ENCODE measurements at places on chromosomes 2 and 18. TPM values are rescaled to one million over a fixed set of nuclear protein-coding genes. Genes with fewer than 3 reads are reported as not detected.

GRCh38 chr18:14014456-14014855, 99.1 kb upstream of the MC2R start:
- no peaks in the 10 kb centered on the region for H3K4me1 ChIP-seq
- H3K27me3 ChIP-seq: no peaks in the 10 kb centered on the region
- no peak overlapping the region for H3K4me3 ChIP-seq
- no peak overlapping the region for H3K27ac ChIP-seq
- DNase-seq: no peak

ELOA2 gene
- not detected for total RNA-seq

DNA sequence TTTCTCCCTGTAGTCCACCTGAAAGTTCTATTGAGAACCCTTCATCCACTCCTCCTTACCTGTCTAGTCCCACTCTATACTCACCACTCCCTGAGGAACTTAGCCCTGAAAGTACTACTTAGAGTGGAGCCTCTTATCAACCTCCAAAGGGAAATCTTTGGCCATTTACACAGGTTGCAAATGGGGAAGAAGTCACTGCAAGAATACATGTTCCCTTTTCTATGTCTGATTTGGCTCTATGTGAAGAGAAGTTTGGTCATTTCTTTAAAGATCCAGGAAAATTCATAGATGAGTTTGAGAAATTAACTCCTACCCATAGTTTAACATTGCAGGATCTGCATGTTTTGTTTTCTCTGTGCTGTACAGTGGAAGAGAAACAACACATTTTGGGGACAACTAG, 22.9 kb upstream of the MGAT4A start:
- no peaks in the 10 kb centered on the region for H3K27me3 ChIP-seq
- no peak overlapping the region for H3K4me3 ChIP-seq
- DNase-seq: no peak
- no peak overlapping the region for H3K27ac ChIP-seq
- H3K36me3 ChIP-seq: no peaks in the 10 kb centered on the region

CDH20 gene
- not detected for total RNA-seq

TRMT61B gene
- total RNA-seq: 18.4 TPM

- H3K4me1 ChIP-seq: no peaks in the 10 kb centered on the region
- H3K27ac ChIP-seq: no peak overlapping the region
- H3K27me3 ChIP-seq: no peaks in the 10 kb centered on the region
- no peak overlapping the region for H3K4me3 ChIP-seq
- no peaks in the 10 kb centered on the region for H3K36me3 ChIP-seq
- DNase-seq: no peak
Observed at GRCh38 chr18:58458304-58458703, 170.6 kb downstream of the ALPK2 start.

ERFE gene
- total RNA-seq: 0.25 TPM

GRCh38 chr2:191030521-191031154, 16.7 kb upstream of the STAT1 start:
- H3K4me3 ChIP-seq: no peak overlapping the region
- H3K27ac ChIP-seq: no peak overlapping the region
- H3K27me3 ChIP-seq: no peaks in the 10 kb centered on the region
- H3K36me3 ChIP-seq: no peaks in the 10 kb centered on the region
- DNase-seq: no peak
- no peaks in the 10 kb centered on the region for H3K4me1 ChIP-seq

DNA sequence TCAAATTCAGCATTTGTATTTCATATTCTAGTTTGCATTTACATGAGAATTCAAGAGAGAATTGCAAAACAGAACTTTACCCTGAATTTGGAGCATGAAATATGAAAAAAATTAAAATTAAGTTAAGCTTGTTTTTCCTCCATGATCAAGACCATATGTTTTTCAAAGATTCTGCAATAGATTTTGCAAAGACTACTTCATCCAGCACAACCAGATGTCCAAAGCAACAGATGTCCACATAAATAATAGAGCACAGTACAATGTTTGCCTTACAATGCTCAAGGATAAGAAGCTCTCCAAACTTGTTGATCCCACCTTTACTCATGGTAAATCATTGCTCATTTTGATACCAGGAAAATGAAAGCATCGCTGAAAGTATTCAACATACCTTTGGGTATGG, 25.6 kb downstream of the FAP start:
- no peaks in the 10 kb centered on the region for H3K27me3 ChIP-seq
- no peaks in the 10 kb centered on the region for H3K36me3 ChIP-seq
- no peaks in the 10 kb centered on the region for H3K4me1 ChIP-seq
- no peak overlapping the region for H3K4me3 ChIP-seq
- DNase-seq: no peak

DNA sequence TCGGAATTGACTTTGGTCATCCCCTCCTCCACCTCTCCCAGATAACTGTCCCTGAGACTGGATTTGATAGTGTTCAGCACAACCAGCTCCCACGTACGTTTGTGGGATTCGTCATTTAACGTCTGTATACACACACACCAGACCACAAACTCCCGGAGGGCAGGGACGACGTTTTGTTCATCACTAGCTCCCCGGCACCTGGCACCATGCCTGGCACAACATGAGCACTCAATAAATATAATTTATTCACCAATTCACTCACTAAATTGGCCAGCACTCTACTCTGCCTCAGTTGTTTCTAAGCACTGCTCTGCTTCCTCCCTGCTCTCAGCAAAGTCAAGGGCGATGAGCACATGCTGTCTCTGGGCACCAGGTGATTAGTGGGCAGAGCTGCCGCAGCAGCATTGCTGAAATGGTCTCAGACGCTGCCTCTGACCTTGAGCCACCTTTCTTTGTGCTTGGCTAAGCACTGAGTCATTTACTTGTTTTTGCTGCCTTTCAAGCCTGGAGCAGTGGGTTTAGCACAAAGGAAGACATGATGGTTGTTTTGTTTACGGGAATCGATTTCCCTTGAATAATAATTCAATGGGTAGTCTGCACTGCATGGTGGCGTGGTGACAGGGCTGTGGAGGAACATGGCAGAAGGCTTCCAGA, 19.3 kb upstream of the LOXHD1 start:
- no peaks in the 10 kb centered on the region for H3K4me1 ChIP-seq
- no peaks in the 10 kb centered on the region for H3K36me3 ChIP-seq
- H3K4me3 ChIP-seq: no peak overlapping the region
- no peaks in the 10 kb centered on the region for H3K27me3 ChIP-seq
- no peak overlapping the region for H3K27ac ChIP-seq

DNA sequence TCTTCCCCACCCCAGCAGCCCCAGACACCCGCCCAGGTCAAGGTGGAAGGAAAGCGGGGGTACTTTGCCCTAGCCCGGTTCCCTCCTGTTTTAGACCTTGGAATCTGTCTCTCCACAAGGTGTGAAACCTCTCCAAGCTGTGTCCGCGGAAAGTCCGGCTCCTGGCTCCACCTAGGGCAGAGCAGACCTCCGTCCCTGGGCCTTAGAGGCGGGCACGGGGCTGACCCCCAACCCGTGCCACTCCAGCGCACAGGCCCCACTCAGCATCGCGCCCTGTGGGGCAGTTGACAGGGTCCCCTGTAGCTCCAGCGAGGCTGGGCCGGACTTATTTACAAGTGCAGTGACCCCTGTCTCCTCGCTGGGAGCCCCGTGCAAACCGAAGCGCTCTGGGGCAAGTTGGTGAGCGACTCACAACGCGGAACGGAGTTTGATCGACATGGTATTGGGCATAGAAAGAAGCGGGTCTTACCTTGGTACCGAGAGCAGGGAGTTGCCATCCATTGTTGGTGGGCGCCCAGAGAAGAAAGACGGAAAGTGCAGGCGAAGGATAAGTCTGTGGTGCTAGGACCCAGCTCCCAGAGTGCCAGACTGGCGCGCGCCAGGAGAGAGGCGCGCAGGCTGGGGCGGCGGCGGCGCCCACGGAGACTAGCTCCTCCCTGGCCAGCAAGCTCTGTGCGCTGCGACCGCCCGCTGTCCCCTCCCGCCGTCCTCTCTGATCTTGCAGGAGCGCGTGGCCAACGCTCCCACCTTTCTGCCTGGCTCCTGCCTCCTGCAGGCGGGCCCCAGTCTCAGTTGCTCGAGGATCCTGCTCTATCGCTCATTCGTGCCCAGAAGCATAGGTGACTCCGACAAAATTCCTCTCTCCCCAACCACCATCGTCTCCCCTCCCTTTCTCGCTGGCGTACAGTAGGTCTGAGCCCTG, at the start of gene SPHKAP:
Gene SPHKAP (minus strand): TSS at position 590 of the 922 bp plus-strand sequence. CDS start 89 bp downstream, at position 501.
- no peak within 1 kb of the TSS for H3K4me3 ChIP-seq
- H3K27me3 ChIP-seq: no peaks in the 10 kb centered on the region
- no peak for DNase-seq
- peaks cover 4% of the 10 kb centered on the region for H3K4me1 ChIP-seq
- no peak within 1 kb of the TSS for H3K27ac ChIP-seq
- no peaks in the 10 kb centered on the region for H3K36me3 ChIP-seq

IL36A gene
- total RNA-seq: not detected

CUL3 gene
- total RNA-seq: 71.1 TPM

DNA sequence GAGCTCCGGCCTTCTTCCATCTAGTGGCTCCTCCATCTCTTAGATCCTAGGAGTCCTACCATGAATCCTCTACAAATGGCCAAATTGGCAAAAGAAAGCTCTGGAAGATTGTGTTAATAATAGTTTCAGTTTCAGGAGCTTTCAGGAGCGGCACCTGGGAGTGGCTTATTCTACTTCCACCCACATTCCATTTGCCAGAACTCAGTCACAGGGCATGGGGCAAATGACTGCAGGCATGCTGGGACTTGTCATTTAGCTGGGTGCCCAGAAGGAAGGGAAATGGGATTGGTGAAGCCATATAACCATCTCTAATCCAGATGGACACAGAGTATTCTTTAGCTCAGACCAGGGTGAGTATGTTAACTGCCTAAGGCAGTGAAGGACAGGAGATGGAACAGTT, 3.6 kb upstream of the LRATD1 start:
- no peak for DNase-seq
- H3K27me3 ChIP-seq: no peaks in the 10 kb centered on the region
- H3K4me1 ChIP-seq: peaks cover 2% of the 10 kb centered on the region
- H3K27ac ChIP-seq: no peak overlapping the region
- H3K4me3 ChIP-seq: no peak overlapping the region

LAMA1 gene
- 2.7 TPM for total RNA-seq
